CD4-positive, alpha-beta T cell treated with Interleukin-17A for 4 hours (primary cell): ENCODE measurements at places on chromosomes 13 and 19.

GRCh38 chr19:5988517-5989387 lies 10.8 kb upstream of the RANBP3 start:
- DNase-seq = no peak

DNA sequence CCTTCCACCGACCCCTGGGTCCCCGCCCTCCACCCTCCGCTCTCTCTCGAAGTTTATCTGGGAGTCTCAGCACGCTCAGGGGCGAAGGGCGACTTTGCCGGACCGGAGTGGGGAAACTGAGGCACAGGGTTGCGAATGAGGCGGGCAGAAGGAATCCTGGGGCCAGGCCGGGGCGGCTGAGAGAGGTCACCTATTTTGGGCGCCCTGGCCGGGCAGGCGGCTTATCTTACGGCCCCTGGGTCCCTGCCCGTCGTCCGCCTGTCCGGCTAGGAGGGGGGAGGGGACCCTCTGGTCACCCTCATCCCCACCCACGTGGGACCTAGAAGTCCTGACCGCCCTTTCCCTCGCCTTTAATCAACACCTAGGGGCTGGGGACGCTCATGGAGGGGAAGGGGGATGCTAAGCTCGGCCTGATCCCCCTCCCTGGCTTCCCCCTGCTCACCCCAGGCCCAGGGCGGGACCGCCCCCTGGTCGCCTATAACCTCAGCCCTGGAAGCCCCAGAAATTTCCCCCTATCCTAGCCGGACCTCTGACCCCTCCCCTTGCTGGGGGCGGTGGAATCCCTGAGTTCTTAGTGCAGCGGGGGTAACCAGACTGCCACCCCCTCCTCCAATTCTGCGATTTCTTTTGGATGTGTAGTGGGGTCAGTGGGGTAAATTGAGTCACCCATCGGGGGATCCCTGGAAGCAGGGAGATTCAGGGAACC lies 556 bp downstream of the TRIP10 start:
- no peak for DNase-seq

DNA sequence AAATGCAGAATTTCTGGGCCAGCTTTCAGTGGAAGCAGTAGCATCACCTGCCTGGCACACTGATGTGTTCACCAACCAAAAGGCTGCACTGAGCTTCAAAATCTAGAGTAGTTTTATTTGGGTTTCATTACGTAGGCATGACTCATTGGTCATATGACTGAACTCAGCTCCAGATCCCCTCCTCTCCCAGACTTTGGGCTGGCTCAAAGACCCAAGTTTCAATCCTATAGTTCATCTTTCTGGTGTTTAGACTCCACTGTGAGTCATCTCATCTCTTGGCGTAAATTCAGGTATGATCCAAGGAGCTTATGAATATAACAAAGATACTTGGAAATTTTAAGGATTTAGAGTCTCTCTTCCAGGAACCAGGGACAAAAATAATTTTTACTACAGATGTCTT lies 17.7 kb downstream of the ZMYM5 start:
- DNase-seq = no peak

DNA sequence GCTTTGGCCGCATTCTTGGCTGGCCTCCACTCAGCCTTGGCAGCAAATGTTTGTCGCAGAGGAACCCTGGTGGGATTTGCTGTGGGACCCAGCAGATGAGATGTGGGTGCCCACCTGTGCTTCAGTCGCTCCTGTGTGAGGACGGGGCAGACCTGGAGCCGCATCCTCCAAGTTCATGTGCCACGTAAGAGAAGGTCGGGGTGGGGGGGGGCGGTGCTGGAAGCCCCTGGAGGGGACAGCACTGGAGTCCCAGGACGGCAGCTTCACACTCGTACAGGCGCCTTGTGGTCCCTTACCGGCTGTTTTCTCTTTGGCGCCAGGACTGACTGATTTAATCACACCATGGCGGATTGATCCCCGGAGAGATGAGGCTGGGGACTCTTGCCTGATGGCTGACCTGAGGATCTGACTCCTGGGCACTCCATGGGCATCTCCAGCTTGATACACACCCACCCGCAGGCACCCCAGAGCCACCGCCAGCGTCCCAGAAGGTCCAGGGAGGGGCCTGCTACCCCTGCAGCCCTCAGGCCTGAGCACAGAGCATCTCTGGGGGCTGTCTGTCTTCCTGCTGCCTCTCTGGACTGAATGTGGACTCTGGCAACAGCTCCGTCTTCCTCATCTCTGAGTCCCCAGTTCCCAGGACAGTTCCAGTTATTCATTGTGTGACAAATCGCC lies 10.0 kb upstream of the GRTP1 start:
- no peak for DNase-seq

- no peak for DNase-seq
Observed at GRCh38 chr13:48410199-48410598, 2.7 kb downstream of the LPAR6 start.

GRCh38 chr13:98265692-98266551 lies 88.9 kb upstream of the RNF113B start:
- no peak for DNase-seq

DNA sequence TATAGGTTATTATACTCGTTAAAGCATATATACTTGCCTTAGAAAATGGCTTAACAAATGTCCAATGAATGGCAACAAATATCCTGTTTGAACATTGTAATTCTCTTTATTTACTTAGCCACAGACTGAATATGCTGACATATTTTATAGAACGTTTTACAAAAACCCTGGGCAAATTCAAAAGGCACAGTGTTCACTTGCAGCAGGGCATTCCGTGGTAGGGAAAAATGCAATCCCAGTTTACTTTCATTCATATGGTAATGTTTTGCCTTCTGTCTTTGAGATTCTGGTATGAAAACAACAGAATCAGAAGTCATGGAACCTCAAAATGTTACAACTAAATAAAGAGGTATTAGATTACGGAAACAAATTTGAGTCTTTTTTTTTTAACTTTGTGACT lies 56.2 kb upstream of the MYCBP2 start:
- no peak for DNase-seq

DNA sequence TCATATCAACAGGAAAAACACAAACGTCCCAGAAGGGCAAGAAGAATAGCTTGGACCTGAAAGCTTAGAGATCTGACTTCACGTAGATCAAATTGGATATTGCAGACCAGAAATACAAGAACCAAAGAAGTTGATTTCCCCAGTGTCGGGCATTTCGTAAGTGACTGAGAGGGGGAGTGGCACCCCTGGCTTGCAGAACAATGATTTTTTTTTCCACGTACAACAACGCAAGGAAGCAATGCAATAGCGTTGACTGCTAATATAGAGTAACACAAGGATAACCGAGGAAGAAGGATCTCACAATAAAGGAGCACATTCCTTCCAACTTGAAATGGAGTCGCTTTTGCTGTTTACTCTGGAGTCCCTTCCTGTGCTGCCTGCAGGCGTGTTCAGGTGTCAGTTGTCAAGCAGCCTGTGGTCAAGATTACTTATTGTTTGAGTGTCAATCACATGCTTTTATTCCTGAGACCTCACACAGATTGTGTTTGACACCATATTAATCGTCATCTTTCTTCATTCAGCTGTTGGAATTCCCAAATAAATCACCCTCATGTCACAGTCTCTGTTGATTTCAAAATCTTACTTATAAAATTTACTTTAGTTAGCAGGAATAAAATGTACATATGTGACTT lies 139.4 kb downstream of the FREM2 start:
- no peak for DNase-seq
